Activated CD4-positive, alpha-beta T cell treated with anti-CD3 and anti-CD28 coated beads for 36 hours (primary cell): ENCODE measurements at places on chromosomes 5 and 9.

GRCh38 chr9:124694414-124695279 lies 76.5 kb downstream of the NR6A1 start:
- no peak overlapping the region for H3K27ac ChIP-seq
- H3K4me1 ChIP-seq = no peaks in the 10 kb centered on the region

DNA sequence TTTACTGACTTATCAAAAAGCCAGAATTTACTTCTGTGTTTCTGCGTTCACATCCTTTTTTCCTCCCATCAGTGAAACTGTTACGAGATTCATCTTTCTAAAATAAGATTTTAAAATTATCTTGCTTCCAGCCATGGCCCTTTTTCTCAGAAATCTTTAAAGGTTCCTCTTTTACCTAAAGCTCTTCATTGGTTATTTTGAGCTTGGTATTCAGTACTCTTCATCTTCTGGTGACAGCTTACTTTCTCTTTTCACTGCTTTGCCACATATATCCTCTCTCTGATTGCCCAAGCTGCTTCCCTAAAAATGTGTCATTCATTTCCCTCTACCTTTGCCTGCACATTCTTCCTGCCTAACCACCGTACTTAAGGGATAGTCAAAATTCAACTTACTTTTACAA lies 32.3 kb downstream of the TGFBR1 start:
- H3K4me1 ChIP-seq = peaks cover 57% of the 10 kb centered on the region
- H3K4me3 ChIP-seq = no peak overlapping the region
- DNase-seq = no peak
- H3K27ac ChIP-seq = peak overlapping the region; percentile 32
- peaks cover 15% of the 10 kb centered on the region for H3K36me3 ChIP-seq

GRCh38 chr9:21554813-21555212 lies 72.7 kb upstream of the IFNE start:
- no peak overlapping the region for H3K27ac ChIP-seq
- DNase-seq = no peak
- H3K27me3 ChIP-seq = peaks cover 25% of the 10 kb centered on the region
- no peaks in the 10 kb centered on the region for H3K36me3 ChIP-seq

DNA sequence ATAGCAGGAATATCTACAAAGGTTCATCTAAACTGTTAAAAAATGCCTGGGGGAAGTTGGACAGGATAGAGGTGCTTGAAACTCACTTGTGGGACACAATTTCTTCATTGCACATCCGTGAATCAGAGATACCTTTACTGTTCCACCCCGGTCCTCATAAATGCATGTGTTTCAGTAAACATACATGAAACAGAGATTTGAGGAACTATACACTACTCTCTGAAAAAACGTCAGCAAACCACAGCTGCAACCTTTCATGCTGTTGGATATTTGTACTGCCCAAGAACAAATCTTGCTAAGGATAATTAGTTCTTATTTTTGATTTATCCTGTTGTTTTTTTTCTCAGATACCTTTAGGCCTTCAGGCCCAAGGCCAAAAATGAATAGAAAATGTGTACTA lies 337.3 kb downstream of the KDM4C start:
- H3K4me3 ChIP-seq = no peak overlapping the region
- H3K4me1 ChIP-seq = no peaks in the 10 kb centered on the region
- no peak overlapping the region for H3K27ac ChIP-seq
- H3K36me3 ChIP-seq = peaks cover 49% of the 10 kb centered on the region
- DNase-seq = no peak
- H3K27me3 ChIP-seq = no peaks in the 10 kb centered on the region

- no peak overlapping the region for H3K27ac ChIP-seq
- DNase-seq = no peak
- H3K4me1 ChIP-seq = peaks cover 29% of the 10 kb centered on the region
Measured at GRCh38 chr5:142861011-142861410, 90.8 kb downstream of the ARHGAP26 start.

DNA sequence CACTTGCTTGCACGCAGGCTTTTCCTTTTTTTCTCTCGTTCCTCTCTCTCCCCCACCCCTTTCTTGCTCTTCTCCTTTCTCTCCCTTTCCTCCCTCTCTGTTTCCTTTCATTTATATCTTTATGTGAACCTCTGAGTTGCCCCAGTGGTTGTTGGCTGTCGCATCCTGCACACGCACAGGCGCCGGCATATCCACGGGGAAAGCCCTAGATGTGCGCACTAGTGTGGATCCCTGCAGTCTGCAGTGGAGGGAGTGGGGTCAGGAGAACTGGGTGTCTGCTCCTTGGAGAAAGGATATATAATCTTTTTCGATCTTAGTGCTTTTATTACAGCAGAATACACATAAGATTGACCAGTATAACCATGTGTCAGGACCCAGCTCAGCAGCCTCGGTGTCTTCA lies 223.5 kb downstream of the FANCC start:
- no peak for DNase-seq
- no peak overlapping the region for H3K27ac ChIP-seq
- no peaks in the 10 kb centered on the region for H3K36me3 ChIP-seq
- no peak overlapping the region for H3K4me3 ChIP-seq

DNA sequence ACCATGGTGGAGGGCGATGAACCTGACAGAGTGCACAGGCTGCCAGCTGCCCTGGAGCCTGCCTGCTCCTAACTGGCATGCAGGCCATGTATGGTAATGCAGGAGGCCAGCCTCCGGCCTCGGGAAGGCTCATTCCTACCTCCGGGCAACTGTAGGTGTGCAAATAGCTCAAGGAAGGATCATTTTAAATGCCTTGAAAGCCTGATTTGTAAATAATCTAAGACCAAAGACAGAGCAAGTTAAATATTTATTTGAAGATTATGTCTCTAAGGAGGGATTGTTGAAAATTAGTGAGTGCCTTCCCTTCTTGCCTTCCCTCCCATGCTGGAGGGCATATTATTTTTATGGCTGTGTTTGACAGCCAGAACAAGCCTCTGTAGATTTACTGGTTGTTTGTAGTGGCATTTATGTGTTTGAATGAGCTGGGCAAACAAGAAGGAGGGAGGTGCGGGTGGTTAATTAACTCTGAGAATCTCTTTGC lies 285.7 kb upstream of the TUT7 start:
- no peak overlapping the region for H3K27ac ChIP-seq
- H3K27me3 ChIP-seq = peaks cover 15% of the 10 kb centered on the region
- no peak for DNase-seq
- H3K36me3 ChIP-seq = no peaks in the 10 kb centered on the region
- H3K4me1 ChIP-seq = no peaks in the 10 kb centered on the region

GRCh38 chr9:89187950-89188349 lies 9.3 kb upstream of the SHC3 start:
- no peak overlapping the region for H3K4me3 ChIP-seq
- H3K27ac ChIP-seq = no peak overlapping the region
- H3K27me3 ChIP-seq = peaks cover 16% of the 10 kb centered on the region
- no peak for DNase-seq
- H3K4me1 ChIP-seq = no peaks in the 10 kb centered on the region
- no peaks in the 10 kb centered on the region for H3K36me3 ChIP-seq

DNA sequence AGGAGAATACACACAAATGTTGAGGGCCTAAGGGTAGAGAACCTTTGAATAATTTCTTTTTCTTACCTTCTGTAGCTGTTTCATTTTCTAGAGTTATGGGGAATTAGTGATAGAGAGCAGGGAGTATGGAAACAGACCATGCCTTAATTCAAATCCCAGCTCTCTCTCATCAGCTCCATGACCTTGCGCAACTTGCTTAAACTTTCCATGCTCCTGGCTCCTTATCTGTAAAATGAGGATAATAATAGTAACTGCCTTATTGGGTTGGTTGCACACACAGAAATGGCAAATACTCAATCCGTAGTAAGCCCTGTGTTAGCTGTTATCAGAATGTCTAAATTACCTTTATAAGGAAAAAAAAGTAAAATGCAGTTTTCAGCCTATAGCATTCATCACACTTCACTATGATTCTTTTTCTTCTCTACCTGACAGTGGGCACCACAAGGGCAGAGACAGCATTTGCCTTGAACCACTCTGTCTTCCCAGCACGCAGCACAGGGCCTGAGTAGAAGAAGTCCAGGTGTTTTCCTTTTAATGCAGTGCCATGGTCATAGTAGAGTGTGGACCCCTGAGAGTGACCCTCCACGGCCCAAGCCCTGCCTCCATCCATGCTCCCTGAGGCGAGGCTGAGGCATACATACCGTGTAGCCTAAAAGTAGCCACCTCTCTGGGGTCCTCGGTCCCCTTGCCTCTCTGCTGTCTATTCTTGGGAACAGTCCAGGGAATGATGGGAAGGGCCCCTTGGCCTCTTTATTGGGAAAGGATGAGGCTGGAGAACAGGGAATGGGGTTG lies 17.4 kb downstream of the C5orf15 start:
- peaks cover 5% of the 10 kb centered on the region for H3K36me3 ChIP-seq
- no peak for DNase-seq
- no peaks in the 10 kb centered on the region for H3K4me1 ChIP-seq
- H3K4me3 ChIP-seq = no peak overlapping the region
- no peaks in the 10 kb centered on the region for H3K27me3 ChIP-seq
- H3K27ac ChIP-seq = no peak overlapping the region

GRCh38 chr5:72436796-72437471 lies 70.3 kb downstream of the ZNF366 start:
- no peak overlapping the region for H3K27ac ChIP-seq
- H3K27me3 ChIP-seq = peaks cover 12% of the 10 kb centered on the region
- no peak overlapping the region for H3K4me3 ChIP-seq
- no peak for DNase-seq

DNA sequence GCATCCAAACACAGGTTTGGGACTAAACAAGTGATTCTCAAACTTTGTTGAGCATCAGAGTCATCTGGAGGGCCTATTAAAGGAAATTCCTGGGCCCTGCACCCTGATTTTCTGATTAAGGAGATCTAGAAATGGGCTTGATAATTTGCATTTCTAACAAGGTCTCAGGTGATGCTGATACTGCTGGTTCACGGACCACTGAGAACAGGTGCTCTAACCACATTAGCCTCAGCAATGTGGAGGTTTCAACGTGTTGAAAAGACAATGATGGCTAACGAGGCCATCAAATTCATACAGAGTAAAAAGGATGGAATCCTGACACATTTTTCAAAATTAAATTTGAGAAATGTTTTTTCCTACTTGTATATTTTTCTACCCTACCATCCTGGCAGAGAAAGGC lies 172.1 kb downstream of the TSSK1B start:
- H3K4me1 ChIP-seq = no peaks in the 10 kb centered on the region
- no peaks in the 10 kb centered on the region for H3K36me3 ChIP-seq
- H3K4me3 ChIP-seq = no peak overlapping the region
- DNase-seq = no peak
- H3K27me3 ChIP-seq = no peaks in the 10 kb centered on the region
- H3K27ac ChIP-seq = no peak overlapping the region

GRCh38 chr5:178675922-178676321 lies 49.1 kb upstream of the CLK4 start:
- peaks cover 2% of the 10 kb centered on the region for H3K4me1 ChIP-seq
- no peak for DNase-seq
- no peaks in the 10 kb centered on the region for H3K36me3 ChIP-seq
- H3K27me3 ChIP-seq = peaks cover 8% of the 10 kb centered on the region

DNA sequence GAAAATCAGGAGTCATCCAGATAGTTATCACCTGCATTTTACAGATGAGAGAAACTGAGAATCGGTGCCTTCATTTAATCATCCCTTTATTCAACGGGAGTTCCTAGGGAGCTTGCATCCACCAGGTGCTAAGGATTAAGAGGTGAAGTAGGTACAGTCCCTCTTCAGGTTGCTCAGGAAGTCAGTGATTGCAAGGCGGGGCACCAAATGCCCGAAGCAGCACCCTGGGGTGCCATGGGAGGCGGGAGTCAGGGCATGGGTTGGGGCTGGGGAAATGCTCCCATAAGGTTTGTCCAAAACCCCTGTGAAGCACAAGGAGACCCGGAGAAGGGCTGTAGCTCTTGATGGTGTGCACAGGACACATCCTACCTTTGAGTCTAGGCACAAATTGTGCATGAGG lies 98.8 kb upstream of the KLF4 start:
- no peaks in the 10 kb centered on the region for H3K36me3 ChIP-seq
- no peak for DNase-seq
- H3K27me3 ChIP-seq = peaks cover 10% of the 10 kb centered on the region
- no peaks in the 10 kb centered on the region for H3K4me1 ChIP-seq
- H3K27ac ChIP-seq = no peak overlapping the region

- no peak for DNase-seq
- peaks cover 6% of the 10 kb centered on the region for H3K27me3 ChIP-seq
- no peak overlapping the region for H3K27ac ChIP-seq
- H3K4me3 ChIP-seq = no peak overlapping the region
- H3K4me1 ChIP-seq = no peaks in the 10 kb centered on the region
Measured at GRCh38 chr9:117091529-117091928, 323.3 kb downstream of the ASTN2 start.

DNA sequence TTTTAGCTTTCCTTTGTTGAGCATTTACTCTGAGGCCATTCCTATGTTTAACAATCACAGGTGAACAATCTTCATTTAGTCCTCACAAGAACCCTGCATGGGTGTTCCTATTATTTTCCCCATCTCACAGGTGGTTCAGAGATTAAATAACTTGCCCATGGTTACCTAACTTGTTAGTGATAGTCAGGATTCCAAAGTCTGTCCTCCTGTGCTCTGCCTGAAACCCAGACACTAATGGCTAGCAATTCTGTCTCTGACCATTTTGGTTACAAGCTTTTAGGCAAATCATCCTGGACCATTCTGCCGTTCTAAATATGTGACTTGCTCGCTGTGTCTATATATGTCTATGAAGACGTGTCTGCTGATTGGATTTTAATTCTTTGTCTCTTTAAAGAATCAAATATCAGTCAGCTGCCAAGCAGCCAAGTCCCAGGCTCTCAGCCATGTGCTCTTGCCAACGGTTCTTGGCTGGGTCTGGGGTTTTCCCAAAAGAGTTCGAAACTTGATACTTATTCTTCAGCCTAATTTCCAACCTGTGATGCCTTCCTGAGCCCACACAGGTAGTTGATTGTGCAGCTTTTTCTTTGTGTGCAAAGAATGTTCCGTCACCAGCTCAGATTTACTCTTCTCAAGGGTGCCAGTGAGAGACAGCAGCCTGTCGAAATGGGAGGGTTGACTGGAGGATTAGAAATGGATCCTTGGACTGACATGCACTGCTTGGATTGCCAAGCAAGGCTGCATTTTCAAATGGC lies 121.7 kb downstream of the NREP start:
- DNase-seq = no peak
- no peak overlapping the region for H3K4me3 ChIP-seq
- H3K4me1 ChIP-seq = no peaks in the 10 kb centered on the region
- no peaks in the 10 kb centered on the region for H3K36me3 ChIP-seq
- peaks cover 2% of the 10 kb centered on the region for H3K27me3 ChIP-seq

DNA sequence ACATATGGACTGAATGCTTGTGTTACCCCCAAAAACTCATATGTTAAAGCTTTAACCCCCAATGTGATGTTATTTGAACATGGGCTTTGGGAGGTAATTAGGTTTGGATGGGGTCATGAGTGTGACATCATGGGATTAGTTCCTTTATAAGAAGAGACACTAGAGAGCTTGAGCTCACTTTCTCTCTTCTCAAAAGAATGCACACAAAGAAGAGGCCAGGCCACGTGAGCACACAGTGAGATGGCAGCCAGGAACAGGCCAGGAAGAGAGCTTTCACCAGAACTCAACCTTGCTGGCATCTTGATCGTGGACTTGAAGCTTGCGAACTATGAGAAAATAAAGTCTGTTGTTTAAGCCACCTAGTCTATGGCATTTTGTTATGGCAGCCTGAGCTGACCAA lies 360.6 kb downstream of the NR2F1-AS1 start:
- no peaks in the 10 kb centered on the region for H3K27me3 ChIP-seq
- no peaks in the 10 kb centered on the region for H3K36me3 ChIP-seq
- H3K4me3 ChIP-seq = no peak overlapping the region
- DNase-seq = no peak
- no peak overlapping the region for H3K27ac ChIP-seq
- H3K4me1 ChIP-seq = no peaks in the 10 kb centered on the region

GRCh38 chr5:40307920-40308319 lies 371.8 kb upstream of the PTGER4 start:
- no peak overlapping the region for H3K27ac ChIP-seq
- peaks cover 10% of the 10 kb centered on the region for H3K4me1 ChIP-seq
- H3K36me3 ChIP-seq = no peaks in the 10 kb centered on the region
